Suppressor macrophage (primary cell): ENCODE measurements at places on chromosomes 5 and 9.

DNA sequence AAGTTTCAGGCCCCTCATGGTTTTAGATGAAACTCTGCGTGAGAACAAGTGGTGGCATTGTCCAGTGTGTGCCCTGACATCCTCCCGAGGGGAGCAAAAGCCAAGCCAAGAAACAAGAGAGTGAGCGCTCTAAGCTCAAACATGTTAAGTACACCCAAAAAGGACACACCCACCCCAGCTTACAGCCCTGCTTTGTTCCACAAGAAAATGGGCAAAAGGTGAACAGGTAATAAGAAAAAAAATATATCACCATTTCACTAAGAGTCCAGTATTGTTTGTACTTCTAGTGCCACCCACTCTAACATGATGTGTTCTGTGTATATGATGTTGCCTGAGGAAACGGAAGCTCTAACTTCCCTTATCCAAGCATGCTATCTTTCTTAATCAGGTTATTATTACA, 278.2 kb downstream of the SLIT3 start:
- peak; percentile 7 for DNase-seq

DNA sequence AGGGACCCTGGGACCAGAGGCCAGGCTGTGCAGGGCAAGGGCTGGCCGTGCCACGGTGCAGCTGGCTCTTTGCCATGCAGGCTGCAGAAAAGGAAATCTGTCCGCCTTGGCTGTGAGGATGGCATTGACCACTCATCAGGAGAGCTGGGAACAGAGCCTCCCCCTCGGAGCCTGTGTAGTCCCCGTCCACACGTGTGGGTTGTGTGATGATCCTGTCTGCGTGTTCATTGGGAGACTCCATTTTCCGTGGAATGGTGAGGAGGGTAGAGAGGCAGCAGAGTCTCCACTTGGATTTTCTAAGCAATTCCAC, 47.7 kb downstream of the EHMT1 start:
- no peak for DNase-seq

GRCh38 chr5:79509244-79509885, 4.6 kb downstream of the HOMER1 start:
- no peak for DNase-seq

DNA sequence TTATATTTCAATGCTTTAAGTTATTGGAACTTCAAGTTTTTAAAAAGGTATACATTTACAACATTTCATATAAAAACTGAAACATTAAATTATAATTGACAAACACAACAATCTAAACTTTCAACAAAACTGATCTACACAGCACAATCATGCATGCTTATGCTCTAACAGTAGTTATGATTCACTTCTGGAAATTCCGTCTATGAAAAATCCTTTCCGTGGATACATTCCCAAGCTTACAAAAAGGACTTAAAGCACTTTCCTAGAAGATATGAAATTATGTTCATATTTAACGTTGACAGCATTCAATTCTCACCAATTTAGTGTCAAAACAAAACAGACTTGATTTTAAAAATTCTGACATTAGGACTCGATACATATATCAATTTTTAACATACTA, 3.7 kb downstream of the HNRNPH1 start:
- no peak for DNase-seq

- no peak for DNase-seq
Measured at GRCh38 chr9:78592811-78593210, 295.9 kb downstream of the PSAT1 start.

DNA sequence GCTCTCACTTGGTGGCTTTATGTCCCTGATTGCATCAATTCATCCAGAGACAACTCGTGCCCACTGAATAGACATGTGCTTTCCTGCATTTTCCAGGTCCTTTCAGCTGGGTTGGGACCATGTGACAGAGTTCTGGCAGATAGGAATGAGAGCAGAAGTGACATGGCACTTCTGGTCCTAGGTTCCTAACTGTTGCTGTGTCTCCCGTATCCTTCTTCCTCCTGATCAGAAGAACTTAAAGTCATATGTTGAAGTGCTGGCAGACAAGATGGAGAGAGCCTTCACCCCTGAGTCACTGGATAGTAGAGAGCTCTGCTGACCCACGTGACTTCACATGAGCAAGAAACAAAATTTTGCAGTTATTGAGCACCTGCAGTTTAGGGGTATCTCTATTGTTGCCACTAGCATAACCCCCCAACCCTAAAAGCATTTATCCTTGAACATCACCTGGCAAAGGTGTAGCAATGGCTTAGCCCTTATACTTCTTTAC, 80.0 kb downstream of the NREP start:
- DNase-seq = no peak

DNA sequence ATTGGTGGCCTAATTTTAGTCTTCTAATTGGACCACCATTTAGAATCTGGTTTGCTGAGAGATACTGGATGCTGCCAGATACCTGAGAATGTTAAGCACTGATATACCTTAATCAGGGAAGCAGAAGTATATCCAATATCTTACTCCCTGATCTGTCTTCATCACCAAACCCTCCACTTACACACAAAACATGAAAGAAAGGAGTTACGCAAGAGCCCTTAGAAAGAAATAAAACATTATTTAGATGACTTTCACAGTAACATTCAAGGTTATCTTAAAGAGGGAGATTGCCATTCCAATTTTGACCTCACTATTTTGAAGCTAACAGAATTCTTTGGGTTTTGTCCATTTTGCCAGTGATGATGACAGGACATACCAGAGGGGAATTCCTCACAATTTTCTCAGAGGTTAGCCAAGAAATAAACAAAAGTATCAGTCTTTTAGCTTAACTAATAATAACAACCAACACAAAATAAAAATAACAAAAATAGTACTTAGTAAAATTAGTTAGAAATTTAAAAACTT, 496.1 kb downstream of the NFIB start:
- DNase-seq = no peak

- DNase-seq = no peak
Measured at GRCh38 chr5:44387406-44387805, 1.8 kb downstream of the FGF10 start.

GRCh38 chr5:55230086-55230629, 3.0 kb upstream of the MCIDAS start:
- DNase-seq = no peak

- no peak for DNase-seq
Measured at GRCh38 chr9:18324928-18325745, 148.8 kb upstream of the ADAMTSL1 start.

DNA sequence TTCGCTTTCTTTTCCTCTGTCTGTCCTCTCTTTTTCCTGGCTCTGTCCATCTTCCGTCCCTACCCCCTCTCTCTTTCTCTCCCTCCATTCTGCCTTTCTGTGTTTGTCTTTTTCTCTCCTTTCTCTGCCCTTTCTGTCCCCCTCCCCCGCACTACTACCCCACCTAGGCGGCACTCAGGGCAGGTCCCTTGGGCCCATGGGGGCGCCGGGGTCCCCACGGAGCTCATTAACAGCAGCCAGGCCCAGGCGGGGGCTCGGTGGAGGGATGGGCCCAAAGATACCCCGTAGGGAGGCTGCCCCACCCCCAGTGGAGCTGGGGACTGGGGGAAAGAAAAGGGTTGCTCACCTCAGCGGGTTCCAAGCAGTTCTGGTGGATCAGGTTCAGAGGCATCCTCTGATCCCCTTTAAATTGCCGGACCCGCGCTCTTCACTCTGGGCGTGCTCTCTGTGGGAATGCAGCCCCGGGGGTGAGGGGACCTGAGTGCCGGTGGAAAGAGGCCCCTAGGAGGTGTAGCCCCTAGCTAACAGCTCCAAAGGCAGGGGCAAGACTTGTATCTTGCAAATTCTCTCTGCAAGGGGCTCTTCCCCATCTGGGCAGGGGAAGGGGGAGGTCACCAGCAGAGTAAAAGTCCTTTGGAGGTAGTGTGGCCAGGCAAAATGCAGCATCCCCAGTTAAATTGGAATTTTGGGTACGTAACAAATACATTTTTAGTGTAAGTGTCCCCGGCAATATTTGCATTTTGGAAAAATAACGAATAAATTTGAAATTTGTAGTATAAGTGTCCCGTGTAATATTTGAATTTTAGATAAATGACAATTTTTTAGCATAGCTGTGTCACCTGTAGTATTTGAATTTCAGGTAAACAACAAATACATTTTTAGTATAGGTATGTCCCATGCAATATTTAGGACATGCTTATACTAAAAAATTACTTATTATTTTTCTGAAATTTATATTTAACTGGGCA, 7.4 kb downstream of the LHX2 start:
- DNase-seq = no peak

DNA sequence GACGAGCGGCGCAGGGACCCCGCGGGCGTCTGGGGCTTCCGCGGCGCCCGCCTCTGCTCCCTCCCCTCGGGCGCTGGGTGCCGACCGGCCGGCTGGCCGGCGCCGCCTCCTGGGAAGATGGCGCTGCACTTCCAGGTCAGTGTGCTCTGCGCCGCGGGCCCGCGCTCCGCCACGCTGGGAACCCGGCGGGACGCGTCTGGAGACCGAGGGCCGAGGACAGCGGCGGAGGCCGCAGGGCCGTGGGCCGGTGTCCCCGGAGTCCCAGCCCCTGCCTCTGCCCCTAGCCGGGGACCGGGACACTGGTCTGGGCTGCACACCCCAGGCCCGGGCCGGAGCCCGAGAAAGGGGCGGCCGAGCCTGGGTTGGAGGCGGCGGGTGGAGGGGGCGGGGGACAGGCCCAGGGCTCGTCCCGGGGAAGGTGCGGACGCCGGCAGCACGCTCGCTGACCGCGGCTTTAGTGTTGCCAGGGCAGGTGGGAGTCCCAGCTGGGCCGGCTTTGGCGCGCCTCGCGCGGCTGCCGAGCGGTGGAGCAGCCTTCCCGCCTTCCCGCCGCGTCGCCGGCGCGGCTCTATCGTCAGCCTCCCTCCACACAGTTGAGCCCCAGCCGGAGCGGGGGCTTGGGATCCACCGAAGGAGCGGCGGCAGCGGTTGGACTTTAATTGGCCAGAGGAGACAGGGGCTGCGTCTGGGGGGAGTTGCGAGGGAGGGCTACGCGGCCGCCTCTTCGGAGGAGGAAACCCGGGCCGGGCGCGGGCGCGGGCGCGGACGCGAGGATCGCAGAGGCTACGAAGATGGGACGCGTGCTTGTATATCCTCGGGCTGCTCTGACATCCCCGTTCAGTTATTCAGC, at the start of gene RANBP17:
Gene RANBP17 (plus strand): TSS at position 102 of the 850 bp plus-strand sequence.
- peak; percentile 70 for DNase-seq

GRCh38 chr9:35938474-35939356, 19.2 kb downstream of the OR2S2 start:
- DNase-seq = no peak

GRCh38 chr5:176588297-176588696, 21.7 kb downstream of the GPRIN1 start:
- no peak for DNase-seq

DNA sequence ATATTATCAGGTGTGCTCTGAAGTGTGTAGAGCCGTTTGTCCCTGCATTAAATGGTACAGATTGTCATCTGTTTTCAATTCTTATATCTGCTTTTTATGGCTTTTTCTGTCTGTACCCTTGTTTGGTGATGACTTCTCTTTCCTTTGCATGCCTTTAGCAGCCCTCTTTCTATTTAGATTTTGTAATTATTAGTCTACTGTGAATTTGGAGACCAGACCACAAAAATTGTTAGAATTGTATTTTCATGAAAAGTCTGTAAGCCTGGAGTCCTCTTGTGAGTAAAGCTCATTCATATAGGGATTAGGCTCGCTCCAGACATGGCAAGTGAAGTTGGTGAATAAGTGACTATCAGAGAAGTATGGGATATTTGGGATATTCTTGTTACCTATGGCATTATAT, 41.7 kb downstream of the NFX1 start:
- DNase-seq = no peak

GRCh38 chr5:139574641-139575312, 13.6 kb downstream of the UBE2D2 start:
- peak; percentile 47 for DNase-seq

GRCh38 chr5:95959888-95960666, 1.6 kb downstream of the ELL2 start:
- peak; percentile 44 for DNase-seq

DNA sequence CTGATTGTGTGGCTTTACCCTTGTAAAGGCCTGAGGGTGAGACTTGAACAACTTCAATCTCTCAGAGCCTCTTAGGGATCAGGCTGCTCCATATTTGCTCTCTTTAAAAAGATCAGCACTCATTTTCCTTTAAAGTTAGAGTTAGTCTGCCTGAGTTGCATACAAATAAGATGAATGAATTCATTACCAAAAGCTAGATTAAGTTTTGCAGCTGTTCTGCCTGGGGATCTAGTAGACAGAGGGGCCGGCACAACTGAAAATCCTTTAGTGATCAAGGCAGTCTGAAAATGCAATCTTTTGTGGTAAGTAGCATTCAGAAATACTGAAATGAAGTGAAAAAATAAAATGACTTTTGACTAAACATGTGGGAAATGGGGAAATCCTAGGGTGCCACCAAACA, 264.0 kb downstream of the MAN2A1 start:
- DNase-seq = no peak

DNA sequence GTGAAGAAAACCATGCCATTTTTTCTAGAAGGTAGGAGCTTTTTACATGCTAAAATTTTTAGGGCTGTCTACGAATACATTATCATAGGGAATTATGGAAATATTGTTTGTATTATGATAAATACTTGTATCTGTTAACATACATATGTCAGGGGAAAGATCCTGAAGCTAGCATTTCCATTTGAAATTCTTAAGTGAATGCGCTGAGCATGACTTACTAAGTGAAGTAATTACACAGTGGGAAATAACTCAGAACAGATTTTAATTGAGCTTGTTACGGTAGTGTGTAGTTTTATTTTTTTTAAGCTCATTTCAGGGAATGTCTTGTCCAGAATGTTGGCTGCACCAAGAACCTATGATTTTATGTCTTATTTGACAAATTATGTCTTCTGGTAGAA, 19.1 kb downstream of the TDRD7 start:
- DNase-seq = no peak

DNA sequence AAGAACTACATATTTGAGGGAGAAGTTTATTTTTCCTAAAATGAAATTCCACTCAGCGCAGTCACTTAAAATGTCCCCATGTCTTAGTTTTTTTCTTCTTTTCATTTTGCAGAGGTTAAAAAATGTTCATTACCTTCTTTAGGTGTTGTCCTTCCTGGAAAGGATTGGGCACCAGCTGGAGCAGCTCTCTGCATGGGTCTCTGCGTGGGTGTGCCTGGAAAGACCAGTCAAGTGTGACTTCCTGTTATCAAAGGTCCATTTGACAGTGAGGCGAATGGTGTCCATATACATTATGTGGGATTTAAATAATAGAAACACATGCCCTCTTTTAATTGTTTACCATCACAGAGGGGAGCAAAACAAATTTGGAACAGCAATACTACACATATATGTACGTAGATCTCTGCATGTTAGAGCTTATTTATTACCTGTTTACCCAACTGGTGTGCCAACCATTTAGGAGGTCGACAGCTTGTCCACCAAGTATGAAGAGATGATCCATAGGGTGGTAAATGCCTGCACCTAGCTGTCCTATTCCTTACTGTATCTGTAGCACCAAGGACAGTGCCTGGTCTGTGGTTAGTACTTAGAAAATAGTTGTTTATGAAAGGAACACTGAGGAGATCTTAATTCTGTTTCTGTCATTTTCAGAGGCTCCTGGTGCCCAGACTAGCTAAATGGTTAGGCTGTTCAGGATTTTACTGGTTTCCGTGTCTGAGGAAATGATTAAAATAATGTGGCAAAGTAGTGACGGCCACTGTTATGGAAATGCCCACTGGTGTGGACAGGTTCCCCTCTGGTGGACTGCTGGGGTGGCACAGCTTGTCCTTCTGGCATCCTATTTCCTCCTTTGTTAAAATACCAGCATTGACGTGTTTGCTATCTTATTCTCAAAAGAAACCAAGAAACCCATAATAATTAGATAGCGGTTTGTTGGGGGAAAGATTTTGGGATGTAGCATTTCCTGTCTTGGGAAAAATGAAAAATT, 200.4 kb downstream of the MAST4 start:
- DNase-seq = peak; percentile 4
